ENCODE measurements at places on chromosomes 2 and 18.

DNA sequence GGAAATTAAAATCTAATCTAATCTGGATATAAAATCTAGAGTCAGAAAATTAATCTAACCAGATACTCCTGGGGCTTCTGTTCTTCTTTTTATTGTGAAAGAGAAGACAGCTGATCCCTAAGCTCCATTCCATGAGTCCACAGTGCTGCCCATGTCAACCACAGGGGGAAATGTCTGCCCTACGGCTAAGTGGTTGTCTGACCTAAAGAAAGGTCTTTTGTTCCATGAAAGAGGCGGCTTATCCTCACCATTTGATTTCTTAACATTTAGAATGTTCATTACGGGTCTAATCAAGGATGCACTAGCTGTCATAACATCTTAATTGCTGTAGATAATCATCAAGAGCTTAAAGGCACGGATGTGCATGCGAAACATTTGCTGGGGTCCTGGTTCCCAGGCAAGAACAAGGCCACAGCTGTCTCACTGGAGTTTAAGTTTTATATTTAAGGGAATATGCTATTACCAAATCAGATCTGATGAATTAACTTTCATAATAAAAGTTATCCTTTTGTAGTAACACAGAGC is 162.6 kb downstream of the PAX3 start:
- no peak for DNase-seq

DNA sequence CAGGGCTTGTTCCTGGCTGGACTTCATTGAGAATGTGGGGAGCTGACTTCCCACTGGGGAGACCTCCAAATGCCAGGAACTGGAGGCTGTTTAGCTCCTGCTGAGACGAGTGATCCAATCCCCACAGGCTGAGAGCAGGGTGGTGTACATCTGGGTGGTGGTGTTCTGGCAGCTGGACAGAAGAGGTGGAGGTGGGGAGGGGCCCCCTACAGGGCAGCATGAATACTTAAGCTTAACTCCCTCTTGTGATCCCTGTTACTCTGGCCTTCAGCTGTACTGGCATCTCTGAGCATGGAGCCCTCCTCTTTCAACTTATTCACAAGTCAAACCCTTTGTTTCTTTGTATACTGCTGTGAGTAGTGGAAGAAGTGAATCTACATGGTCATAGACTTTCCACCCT is 167.8 kb upstream of the LYPD1 start:
- DNase-seq, result no peak

DNA sequence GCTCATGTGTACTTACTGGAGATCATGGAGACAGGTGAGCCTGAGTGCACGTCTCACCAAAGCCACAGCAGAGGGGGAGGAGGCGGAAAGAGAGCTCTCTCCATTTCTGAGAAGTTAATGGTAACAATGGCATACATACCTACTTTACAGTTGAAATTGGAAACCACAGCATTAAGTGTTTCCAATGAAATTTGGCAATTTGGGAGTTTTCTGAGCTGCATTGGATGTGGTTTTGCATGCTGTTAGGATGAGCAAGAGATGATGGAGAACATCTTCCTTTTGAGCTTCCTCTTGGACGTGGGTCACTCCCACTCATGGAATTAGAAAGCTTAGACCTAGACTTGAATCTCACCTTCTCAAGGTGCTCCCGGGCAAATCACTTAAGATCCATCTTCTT is 25.5 kb upstream of the IL37 start:
- DNase-seq, result no peak

GRCh38 chr2:21539685-21540084 is 415.9 kb downstream of the TDRD15 start:
- DNase-seq, result no peak

DNA sequence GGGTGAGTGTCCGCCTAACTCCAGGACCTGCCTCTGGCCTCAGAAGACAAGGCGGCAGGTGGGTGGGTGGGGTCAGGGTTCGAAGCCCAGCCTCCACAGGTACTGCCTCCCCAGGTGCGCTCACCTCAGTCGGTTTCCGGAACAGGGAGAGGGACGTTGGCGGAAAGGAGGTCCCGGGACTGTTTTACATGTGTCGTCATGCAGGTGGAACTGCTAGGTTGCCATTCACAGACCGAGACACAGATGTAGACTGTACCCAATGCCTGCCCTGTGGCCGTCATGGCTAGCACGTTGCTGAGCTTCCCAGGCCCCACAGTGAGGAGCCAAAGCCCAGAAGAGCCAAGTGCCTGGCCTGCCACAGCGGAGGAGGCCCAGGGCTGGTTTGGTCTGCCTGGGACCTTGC is 284.0 kb upstream of the HS6ST1 start:
- DNase-seq, result no peak

Data from stimulated activated CD4-positive, alpha-beta T cell treated with anti-CD3 and anti-CD28 coated beads, Interleukin-1b, Interleukin-23, amount 100 ng/mL, for 4 hours (primary cell).